ENCODE measurements at places on chromosomes 3 and 15.
A peak's percentile ranks its signal among the peaks of the same experiment; 100 is the strongest.

DNA sequence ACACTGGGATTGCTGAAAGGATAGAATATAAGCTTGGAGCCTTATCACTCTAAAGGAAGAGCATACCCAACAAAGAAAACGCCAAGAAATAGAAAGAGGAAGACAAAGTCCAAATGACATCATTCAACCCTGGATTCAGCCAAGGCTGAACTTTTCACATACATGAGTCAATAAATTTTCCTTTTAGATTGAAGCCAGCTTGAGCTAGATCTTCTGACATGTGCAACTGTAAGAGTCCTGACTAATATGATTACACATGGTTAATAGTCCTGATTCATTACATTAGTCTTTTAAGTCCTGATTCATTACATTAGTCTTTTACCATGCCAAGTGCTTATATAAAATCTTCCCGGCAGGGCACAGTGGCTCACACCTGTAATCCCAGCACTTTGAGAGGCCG lies 13.6 kb upstream of the DENND6A start:
- DNase-seq = no peak

GRCh38 chr15:47551079-47551478 lies 166.2 kb upstream of the SEMA6D start:
- DNase-seq = no peak

DNA sequence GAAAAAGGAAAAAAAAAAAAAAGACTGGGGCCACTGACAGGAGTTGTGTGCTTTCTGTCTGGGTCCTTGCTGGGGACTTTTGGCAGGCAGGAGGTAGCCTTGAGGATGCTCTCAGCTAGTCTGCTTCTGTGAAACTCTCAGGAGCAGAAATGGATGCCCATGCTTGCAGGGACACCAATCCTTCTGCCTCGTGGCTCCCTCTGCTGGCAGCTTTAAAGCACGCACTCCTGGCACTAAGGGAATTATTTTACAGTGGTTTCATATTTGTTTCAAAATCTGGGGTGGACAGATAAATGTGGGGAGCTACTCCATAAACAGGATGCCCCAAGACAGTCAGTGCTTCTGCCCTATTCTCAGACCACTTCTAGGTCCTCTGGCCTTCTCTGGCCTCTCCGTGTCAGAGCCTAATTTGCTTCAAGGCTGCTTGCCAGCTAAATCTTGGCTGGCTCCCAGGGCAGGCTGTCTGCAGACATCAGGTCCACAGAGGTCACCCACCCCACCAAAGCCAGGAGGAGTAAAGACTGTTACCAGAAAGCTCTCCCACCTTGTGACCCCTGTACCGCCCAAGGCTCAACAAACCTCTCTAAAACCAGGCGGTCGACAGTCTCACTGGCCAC lies 17.1 kb downstream of the TRAIP start:
- DNase-seq = peak; percentile 30

DNA sequence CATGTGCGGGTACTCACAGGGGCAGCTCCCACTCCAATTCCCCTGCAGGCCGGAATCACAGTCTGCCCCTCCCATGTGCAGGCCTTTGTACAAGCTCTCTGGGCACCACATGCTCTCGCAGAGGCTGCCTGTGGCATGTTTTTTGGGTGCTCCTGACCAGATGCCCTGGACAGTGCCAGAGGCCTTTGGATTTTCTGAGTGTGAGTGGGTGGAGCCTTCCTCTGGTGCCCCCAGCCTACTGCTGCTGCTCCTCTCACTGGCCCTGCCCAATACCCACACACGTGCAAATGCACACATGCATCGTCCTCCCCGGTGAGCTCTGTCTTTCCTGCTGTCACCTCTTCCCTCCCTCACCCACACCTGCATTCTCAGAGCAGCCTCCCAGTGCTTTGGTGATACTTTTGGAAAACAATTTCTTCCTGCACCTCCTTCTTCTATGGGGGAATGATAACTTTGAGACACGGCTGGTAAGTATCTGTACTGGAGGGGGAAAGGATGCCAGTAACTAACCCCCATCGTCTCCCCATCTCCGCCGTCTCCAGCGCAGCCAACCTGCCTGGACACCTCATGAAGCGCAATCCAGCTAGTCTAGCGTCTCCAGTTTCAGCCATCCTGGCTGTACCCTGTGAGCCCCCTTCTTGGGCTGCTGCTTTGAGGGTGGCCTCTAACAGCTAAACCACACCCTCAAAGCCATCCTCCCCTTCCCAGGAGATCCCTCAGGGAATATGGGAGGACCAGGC lies 229.4 kb upstream of the TOPAZ1 start:
- no peak for DNase-seq

GRCh38 chr3:162192340-162193029 lies 695.9 kb downstream of the OTOL1 start:
- no peak for DNase-seq

DNA sequence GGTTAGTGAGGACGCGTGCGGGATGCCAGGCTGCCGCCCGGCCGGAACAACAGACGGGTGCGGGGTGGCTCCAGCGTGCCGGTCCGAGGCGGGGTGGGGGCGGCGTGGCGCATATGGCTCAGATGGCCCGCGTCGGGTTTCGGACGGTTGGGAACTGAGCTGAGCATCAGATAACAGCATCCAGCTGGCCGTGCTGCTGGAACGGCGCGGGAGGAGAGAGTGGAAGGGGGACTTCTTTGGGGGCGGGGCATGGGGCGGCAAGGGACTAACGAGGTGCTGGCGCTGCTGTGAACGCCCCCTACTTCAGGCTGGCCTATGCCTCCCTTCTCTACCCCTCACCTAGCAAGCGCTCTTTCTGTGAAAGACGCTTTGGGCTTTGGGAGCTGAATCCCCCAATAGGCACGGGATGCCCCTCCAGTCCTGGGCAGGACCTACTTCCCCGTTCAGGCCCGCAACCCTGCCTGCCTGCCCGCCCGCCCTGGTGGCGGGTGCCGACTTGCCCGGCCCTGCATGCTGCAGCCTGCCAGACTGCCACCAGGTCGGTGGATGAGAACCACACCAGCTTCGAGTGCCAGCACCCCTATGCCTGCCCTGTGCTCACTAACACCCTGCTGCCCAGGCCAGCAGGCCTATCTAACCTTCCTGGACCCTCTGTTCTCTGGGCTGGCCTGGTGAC lies 542 bp downstream of the INKA1 start:
- DNase-seq = peak; percentile 18

GRCh38 chr3:170542704-170543103 lies 43.2 kb downstream of the SLC7A14 start:
- DNase-seq = no peak

GRCh38 chr3:127815641-127816605 lies 6.4 kb downstream of the MGLL start:
- no peak for DNase-seq

DNA sequence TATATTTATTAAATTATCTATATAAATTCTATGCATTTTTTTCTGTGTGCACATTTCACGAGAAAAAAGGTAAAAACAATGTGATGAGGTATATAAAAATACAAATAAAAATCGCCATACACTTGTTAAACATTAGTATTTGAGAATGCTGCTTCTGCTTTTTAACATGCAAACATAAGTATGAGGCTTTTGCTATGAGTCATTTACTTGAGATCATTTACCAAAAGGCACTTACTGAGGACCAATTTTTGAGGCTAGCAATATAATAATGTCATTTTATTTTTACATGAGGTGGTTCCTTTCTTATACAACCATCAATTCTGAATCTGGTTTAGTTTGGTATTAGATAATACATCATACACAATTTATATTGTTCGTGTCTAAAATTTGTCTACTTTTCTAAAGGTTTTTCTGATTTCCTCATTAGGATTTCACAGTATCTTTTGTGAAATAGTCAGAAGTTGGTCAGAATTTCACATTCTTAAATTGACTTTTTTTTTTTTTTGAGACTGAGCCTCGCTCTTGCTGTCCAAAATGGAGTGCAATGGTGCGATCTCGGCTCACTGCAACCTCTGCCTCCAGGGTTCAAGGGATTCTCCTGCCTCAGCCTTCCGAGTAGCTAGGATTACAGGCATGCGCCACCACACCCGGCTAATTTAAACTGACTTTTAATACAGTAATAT lies 25.6 kb downstream of the DCUN1D1 start:
- DNase-seq = no peak

DNA sequence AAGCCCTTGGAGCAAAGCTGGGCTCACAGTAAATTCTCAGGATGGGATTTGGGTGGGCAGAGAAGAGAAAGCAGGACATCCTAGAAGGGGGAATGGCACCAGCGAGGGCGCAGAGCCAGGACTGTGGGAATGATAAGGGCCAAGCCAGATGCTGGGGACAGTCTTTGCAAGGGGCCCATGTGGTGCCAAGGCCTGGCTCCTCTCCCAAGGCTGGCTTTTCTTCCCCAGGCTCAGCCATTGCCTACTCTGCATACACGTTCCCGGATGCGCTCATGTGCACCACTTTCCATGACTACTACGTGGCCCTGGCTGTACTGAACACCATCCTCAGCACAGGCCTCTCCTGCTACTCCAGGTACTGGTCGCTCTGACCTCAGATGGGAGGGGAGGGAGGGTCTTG lies 24.7 kb upstream of the KIF23 start:
- DNase-seq = no peak

GRCh38 chr3:112115161-112115739 lies 17.8 kb downstream of the GCSAM start:
- DNase-seq = no peak

- DNase-seq = no peak
These were observed 38.2 kb downstream of the VPS13C start for GRCh38 chr15:62021991-62022600.

GRCh38 chr3:14647976-14648955 lies 3.3 kb upstream of the CCDC174 start:
- DNase-seq = no peak

DNA sequence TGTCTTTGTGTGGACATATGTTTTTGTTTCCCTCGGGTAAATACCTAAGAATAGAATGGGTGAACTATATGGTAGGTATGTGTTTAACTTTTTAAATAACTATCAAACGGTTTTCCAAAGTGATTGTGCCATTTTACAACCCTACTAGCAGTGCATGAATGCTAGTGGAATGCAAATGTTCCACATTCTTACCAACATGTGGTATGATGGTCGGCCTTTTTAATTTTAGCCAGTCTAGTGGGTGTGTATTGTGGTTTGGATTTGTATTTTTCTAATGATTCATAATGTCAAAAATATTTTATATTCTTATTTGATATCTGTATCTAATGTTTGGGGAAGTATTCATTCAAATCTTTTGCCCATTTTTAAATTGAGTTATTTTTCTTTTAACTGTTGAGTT lies 68.2 kb upstream of the SMAD3 start:
- DNase-seq = no peak

- no peak for DNase-seq
These were observed 161.3 kb upstream of the SLC2A2 start for GRCh38 chr3:171187706-171188290.

DNA sequence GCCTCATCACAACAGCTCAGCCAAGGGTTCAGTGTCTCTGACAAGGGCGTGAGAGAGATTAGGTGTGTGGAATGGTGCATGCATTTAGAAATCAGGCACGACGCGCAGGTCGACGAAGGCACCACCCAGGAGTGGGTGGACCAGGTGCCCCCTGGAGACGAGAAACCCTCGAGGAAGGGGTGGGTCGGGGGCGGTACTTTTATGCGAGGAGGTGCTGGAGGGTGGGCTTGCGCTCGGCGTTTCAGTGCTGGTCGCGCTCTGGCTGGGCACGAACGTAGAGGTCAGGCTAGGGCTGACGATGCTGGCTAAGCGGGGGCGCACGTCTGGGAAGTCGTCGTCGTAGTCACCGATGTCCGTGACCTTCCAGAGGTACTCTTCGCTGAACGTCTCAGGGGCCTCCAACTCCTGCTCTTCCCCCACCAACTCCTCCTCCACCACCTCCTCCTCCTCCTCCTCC lies 393 bp downstream of the ERICH6 start:
- peak; percentile 22 for DNase-seq

DNA sequence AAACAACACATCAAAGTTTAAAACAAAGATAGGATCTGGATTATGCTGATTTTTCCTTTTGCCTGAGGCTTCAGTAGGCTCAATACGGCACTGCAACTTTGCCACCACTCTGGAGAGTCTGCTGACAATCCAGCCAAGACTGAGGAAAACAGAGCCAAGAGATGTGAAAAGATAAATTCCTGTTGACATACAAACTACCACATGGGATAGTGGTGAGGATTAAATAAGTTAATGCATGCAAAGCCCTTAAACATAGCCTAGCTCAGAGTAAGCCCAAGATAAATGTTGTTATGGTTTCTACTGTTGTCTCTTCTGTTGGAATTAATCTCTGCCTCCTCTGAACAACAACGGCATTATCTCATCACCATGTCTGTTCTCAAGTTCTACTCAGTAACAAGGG lies 245.9 kb upstream of the LMCD1 start:
- no peak for DNase-seq

DNA sequence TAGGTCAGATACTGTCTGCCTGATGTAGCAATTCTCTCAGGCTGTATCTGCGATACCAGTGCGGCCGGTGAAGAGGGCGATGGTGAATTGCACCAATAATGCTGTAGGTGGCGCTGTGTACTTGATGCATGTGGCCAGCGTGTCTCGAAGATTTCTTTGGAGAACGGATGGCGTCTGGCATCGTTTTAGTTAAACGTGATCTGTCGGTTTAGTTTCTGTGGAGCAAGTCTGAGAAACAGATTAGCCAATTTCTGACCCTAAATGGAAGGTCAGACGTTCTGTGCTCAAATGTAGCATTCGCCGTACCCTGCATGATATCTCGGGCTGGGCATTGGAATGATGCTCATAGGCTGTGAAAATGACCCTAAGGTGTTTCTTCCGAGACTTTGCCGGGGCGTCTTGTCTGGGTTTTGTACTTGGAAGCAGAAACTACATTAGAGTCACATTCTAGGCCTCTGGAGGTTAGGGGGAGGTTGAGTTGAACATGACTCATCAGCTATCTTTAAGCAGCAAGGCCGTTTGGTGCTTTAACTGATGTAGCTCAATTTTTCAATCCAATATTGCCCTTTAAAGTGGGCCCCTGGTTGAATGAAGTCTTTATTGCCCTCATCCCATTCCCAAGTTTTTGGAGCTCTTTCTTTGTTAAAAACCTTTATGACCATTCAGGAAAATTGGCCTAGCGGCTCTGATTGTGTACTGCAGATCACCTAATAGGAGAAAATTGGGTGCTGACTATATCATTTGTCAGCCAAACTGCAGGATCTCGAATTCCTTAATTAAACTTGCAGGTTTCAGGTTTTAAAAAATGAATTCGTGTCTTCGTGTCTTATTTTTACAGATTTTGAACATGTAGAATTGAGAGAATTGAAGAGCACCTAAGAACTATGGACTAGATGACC lies 80.0 kb downstream of the SQOR start:
- DNase-seq = no peak

DNA sequence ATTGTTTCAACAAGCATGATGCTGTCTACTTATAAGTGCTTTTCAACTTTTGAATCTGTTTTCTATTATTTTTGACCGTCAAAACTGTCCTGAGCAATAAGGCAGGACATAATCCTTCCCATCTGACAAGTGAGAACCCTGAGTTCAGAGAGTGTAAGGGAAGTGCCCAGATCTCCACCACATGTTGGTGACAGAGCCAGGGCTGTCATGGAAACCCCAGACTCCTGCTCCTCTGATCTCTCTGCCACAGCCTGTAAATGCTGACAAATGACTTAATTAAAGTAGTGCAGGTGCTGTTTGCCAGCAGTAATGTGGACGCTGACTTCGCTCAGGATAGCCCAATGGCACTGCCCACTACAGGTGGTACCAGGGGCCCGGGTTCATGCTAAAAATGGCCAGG lies 40.3 kb downstream of the SPSB4 start:
- peak; percentile 2 for DNase-seq

DNA sequence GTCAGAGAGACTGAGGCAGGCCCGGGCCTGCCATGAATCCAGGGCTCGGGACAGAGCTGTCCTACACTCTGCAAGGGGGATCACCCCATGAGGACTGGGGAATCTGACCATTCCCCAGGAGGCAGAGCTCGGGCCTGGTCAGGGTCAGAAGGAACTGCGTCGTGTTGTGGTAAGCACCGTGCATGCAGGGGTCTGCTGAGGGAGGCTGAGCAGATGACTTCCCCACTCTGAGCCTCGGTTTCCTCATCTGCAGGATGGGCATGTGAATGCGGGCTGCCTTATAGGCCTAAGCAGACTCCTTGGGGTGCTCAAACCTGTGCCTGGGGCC lies 61.6 kb upstream of the IQSEC1 start:
- no peak for DNase-seq

Data from DMS79 treated with DMSO at 0.1 percent for 48 hours (cell line).